Left lobe of liver (tissue), 2 donors: ENCODE measurements at places on chromosomes 2 and 18. TPM values are rescaled to one million over a fixed set of nuclear protein-coding genes. Genes with fewer than 3 reads are reported as not detected.

Gene SLC4A5
- 1.2 TPM for total RNA-seq

DNA sequence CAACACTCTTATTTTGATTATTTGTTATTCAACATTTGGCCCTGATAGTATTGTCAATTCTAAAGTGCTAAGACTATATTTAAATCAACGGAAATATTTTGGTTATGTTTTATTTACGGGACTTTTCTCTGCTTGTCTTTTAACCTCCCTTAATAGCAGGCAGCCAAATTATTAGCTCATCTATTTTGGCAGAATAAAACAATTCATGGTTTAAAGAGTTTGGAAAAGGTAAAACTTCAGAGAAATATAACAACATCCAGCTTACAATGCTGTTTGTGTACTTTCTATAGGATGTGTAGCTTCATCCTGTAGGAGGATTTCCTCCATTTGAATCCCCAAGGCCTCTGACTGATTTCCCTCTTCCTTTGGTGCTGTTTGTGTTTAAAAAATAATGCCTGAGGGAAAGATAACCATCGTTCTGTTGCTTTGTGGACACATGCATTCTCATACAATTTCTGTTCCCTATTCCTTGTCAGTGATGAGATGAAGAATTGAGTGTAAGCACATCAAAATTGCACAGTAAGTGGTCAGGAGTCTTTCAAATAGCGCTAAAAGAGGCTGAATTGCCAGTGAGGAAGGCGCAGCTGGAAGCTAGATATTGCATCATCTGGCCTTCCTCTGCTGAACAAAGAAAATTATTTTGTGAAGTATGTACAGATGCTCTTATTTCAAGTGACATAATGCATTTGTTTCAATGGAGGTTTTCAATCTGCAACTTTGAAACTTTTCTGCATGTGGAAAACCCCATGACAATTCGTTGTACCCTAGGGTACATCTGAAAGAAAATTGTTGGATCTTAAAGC is 80.3 kb downstream of the CD28 start:
- no peak for DNase-seq

DNA sequence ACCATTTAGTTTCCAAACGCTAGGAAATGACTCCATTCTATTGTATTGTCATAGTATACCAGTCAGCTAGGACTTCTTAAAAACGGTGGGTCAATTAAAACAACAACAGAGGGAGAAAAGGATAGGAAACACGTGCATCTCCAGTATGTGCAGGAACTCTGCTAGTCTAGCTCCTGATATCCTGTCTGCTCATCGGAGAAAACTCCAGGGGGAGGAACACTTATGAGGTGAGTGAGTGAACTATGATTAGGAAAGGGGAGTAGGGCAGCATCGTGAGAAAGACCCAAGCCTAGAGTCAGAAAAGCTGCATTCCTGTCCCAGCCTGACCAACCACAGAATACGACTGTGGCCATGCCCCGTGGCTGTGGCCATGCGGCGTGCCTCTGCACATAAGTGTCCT is 34.2 kb downstream of the DTNB start:
- DNase-seq: no peak

Gene GCG
- total RNA-seq: not detected

GRCh38 chr18:76370201-76370600 is 124.8 kb downstream of the ZNF516 start:
- no peak for DNase-seq

DNA sequence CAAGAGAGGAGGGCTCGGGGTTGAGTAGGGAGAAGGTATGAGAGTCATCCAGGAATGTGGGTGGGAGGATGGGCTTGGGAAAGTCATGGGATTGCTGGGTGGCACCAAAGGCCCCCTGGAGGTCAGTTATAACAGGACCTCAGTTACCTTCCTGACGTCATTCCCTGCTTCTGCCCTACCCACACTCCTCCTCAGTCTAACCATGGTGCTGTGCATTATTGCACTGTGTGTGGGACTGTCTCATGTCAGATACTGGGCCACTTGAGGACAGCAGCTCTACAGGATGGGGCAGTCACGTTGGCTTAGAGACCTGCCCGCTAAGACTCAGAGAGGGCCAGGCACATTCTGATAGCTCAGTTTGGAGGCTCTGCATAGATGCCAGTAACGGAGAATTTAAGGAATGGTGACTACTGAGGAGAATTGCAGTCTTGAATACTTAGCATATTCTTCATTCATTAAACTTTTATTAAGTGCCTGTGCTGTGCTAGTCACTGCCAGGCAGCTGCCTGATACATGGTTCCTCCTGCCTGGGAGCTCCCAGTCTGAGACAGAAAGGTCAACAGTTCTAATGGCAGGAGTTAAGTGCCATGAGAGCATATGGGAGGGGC is 90.5 kb downstream of the LAMA3 start:
- DNase-seq: no peak

GRCh38 chr18:59927246-59927825 is 27.5 kb downstream of the PMAIP1 start:
- no peak for DNase-seq

GRCh38 chr2:164710837-164711765 is 89.8 kb upstream of the GRB14 start:
- DNase-seq: no peak

Gene ACOXL
- not detected for total RNA-seq

- DNase-seq: no peak
These were observed 108.0 kb upstream of the ID2 start for GRCh38 chr2:8573942-8574195.
